ENCODE measurements at places on chromosomes 7 and 10.

GRCh38 chr7:35380739-35381224, 126.9 kb upstream of the TBX20 start:
- no peak for DNase-seq

DNA sequence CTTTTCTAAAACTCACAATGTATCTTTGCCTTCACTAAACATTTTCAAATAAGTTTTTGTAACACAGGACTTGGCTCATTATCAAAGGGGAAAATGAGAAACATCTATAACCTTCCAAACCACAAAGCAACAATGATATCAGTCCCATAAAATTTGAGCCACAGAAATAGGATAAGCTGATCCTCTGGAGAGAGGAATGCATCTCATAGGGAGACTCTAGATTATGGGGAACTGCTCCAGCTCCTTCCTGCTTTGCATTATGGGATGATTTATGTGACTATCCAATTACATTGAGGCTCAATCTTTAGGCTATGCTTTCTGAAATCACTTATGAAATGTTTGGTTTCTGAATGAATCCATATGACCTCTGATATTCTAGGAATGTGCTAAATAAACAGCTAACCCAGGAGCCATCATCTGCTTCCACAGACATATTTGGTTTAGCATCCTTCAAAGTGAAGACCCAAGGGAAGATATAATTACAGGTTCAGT, 70.4 kb downstream of the CUBN start:
- no peak for DNase-seq

GRCh38 chr10:132833421-132834111, 47.6 kb upstream of the NKX6-2 start:
- no peak for DNase-seq

DNA sequence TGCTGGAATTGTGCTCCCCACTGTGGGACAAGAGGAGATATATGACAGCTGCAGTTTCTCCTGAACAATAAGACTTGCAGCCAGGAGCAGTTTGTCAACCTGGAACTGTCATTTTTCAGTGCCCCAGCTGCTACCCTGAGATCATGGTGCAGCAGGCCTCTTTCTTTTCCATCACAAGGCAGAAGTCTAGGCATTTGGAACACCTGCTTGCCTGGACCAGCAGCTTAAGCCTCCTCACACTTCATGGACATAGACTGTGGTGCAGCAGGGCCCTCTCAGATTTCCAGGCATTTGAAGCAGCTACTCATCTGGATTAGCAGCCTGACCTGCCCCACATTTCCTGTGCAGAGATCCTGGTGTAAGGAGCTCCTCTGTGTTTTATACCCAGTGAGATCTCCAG, 450.7 kb upstream of the TEX47 start:
- DNase-seq, result no peak

- DNase-seq, result no peak
Measured at GRCh38 chr10:105359708-105360107, 718.6 kb downstream of the SORCS3 start.

DNA sequence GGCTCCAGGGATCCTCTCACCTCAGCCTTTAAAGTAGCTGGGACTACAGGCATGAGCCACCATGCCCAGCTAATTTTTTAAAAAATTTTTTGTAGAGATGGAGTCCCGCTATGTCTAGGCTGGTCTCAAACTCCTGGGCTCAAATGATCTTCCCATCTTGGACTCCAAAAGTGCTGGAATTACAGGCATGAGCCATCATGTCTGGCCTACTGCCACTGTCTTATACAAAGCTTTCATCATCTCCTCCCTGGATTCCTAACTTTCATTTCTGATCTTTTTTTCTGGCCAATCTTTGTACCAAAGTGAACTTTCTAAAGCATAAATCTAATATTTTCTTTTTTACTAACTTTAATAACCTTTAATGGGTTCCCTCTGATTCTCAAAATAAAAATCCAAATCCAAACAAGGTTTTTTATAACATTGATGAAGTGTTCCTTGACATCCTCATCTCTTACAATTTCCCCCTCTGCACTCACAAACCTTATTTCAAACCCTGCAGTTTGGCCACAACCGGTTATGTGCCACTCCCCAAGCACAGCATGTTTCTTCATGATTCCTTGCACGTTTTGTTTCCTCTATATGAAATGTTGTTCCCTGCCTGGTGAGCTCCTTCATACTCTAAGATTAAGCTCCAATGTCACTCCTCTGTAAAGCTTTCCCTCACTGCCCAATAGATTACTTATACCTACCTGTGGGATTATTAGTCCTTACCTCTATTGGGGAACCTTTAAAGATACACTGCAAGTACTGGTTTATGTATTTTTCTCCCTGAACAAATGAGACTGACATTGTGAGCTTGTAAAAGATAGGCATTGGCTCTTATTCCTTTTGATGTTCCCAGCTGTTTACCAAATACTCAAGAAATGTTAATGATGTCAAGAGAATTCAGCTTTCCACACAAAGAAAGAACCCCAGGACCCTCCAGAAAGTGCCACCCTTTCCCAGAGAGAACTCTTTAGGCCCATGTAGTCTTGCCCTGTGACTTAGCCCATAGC, 101.7 kb downstream of the HOXA1 start:
- DNase-seq, result peak; percentile 11

- DNase-seq, result no peak
Measured at GRCh38 chr7:23615331-23615730, 18.1 kb downstream of the CCDC126 start.

DNA sequence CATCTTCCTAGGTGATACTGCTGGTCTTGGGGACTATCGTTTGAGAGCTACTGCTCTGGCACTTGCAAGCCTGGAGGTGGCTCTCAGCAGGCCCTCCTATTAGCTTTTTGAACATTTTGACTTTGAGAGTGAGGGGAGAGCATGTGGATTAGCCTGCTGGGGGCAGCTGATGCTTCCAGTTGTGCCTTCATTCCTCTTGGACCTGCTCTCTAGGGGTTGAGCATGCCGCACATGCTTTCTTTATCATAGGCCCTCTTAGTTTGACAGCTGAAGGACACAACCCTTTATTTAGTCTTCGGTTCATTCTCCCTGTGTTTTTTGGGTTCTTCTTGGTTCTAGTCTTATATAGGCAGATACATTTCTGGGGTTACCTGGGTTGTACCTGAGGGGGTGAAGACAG, 132.1 kb downstream of the GALNT17 start:
- DNase-seq, result no peak

DNA sequence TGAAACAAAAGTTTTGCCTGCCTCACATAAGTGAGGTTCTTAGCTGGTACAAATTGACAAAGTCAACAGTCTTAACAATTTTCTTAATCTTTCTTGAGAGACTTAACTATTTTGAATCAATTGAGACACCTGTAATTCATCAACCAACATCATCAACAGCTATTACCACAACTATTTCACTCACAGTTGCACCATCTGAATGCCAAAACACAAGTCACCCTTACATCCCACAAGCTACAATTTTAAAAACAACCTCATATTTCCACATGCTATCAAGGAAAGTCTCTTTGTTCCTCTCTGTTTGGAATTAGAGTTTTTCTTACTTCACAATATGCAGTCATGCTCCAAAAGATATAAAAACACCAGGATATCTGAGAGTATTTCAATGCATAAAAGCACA, 4.9 kb downstream of the SMURF1 start:
- no peak for DNase-seq

GRCh38 chr7:94781236-94781635, 125.3 kb upstream of the SGCE start:
- no peak for DNase-seq

GRCh38 chr10:127216786-127217185, 20.4 kb upstream of the INSYN2A start:
- no peak for DNase-seq

GRCh38 chr10:93807371-93807770, 49.6 kb downstream of the LGI1 start:
- DNase-seq, result no peak

GRCh38 chr7:66013938-66014337, 31.9 kb upstream of the GUSB start:
- peak; percentile 59 for DNase-seq

DNA sequence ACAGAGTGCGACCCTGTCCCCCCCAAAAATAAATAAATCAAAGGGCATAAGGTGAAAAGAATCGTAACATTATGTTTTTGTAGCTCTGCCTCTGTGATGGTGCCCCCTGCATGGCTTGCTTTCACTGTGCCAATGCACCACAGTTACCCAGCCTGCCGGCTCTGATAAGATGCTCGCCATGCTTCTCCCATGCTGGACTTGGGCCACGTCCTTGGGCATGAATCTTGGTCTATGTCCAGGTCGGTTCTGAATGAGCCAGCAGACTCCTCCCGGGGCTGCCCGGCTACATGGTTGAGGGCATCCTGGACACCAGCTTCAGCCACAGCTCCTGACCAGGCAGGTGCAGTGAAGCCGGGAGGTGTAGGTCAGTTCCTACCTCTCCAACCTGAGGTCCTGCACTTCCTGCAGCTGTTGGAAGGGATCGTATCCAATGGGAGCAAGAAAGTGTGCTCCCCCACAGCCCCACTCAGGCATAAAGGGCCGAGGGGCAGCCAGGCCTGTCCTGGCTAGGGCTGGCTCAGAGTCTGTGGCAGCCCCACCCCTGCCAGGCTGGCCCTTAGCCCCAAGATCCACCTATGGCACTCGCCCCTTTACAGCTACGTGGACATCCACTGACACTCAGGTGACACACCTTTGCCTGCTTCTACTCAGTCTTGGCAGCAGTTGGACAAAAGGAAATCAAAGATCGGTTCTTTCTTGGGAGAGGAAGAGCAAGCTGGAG, 34.1 kb downstream of the CHST3 start:
- no peak for DNase-seq

GRCh38 chr10:109889867-109890266, 33.4 kb downstream of the XPNPEP1 start:
- DNase-seq, result no peak

DNA sequence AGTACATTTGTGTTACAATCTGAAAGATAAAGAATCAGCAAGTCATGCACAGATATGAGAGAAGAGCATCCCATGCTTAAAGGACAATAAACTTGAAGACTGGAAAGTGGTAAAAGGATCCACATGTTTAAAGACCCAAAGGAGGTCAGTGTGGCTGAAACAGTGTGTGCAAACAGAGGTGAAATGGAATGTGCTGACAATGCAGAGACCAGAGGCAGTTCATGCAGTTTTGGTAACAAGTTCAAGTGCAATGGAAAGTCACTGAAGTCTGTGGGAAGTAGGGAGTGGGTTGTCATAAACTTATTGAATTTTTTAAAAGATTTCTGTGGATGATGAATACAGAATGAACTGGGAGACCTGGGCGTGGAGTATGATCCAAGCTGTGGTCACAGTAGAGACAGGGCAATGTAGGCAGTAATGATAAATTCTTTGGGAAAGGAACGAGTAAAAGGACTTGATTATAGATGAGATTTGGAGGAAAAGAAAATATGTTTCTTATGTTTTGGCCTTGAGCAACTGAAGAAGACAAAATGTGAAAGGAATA, 408.0 kb downstream of the HGF start:
- DNase-seq, result no peak

DNA sequence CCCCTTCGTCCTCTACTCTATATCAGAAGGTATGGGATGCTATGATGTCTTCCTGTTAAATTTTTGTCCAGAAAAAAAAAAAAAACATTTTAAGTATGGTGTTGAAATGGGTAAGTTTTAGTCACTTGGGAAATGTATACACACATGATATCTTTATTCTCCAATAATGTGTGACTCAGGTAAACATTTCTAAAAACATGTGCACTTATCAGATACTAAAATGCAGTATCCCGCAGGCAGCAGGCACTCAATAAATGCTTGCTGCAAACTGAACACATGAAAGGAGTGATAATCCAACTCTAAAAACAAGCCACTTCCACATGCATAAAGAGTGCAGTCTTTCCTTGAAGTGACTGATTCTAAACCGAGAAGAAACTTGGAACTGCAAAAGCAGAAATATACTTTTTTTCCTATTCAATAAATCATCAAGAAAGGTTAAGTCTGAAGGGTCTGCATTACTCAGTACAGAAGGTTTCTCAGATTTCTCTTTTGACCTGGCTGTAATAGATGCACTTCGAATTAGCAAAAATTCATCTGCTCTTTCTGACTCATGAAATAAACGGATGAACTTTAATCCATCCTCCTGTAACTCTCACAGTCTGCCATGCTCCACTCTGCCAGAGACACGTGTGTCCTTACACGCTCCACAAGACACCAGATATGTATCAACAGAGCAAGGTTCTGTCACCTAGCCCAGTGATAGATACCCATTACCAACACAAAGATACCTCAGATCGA, 84.0 kb downstream of the HIPK2 start:
- no peak for DNase-seq

- DNase-seq, result no peak
Measured at GRCh38 chr7:14055813-14056212, 66.3 kb upstream of the ETV1 start.

- no peak for DNase-seq
Measured at GRCh38 chr7:17036584-17036983, 154.8 kb upstream of the AGR3 start.

DNA sequence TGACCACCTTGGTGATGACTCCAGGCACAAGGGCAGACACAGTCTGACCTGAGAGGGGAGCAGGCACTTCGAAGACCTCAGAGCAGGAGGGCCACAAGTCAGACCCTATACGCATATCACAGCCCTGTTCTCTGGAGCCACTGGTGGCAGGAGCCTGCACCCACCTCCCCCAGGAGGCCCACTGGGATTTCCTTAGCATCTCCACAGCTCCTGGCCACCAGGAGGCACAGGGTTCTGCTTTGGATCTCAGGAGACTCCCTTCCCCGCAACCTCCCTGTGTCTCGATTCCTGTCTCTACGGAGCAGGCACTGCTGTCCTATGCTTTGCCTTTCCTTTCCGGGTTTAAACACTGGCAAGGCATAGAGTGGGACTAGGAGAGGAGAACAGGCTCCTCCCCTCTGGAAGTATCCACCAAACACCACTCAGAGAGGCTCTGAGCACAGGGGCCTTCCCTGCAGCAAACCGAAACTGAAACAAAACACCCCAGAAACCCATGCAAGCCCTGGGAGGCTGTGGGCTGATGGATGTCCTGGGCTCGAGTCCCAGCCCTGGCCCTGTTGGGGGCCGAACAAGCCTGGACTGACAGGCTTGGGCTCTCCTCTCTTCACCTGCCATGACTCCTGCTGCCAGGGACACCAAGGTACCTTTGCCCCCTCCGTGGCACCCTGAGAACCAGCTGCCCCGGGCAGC, 166.3 kb downstream of the NEURL1 start:
- DNase-seq, result no peak

- DNase-seq, result no peak
Measured at GRCh38 chr7:7564323-7564780, 2.3 kb upstream of the MIOS start.

GRCh38 chr10:62885684-62886461, 69.7 kb upstream of the EGR2 start:
- DNase-seq, result no peak

DNA sequence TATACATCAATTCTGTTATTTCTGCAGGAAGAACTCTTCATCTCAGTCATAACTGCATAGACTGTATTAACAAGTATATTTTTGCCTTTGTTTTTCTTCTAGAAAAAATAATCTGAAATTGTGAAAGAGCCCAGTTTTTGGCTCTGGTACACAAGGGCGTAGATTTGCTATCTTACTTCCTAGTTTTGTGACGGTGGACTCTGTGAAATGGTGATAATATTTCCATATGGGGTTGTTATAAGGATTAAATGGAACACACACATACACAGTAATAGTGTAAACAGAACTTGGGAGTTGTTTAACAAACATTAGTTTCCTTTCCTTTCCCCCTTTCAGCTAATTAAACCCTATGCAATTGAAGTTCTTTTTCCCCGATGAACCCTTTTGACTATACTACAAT, 108.7 kb downstream of the MKLN1 start:
- DNase-seq, result no peak
